Midbrain (tissue), 1 donor: ENCODE measurements at places on chromosomes 2 and 18.

- peak; percentile 41 for DNase-seq
Observed at GRCh38 chr2:159211447-159212396, 74.8 kb downstream of the WDSUB1 start.

DNA sequence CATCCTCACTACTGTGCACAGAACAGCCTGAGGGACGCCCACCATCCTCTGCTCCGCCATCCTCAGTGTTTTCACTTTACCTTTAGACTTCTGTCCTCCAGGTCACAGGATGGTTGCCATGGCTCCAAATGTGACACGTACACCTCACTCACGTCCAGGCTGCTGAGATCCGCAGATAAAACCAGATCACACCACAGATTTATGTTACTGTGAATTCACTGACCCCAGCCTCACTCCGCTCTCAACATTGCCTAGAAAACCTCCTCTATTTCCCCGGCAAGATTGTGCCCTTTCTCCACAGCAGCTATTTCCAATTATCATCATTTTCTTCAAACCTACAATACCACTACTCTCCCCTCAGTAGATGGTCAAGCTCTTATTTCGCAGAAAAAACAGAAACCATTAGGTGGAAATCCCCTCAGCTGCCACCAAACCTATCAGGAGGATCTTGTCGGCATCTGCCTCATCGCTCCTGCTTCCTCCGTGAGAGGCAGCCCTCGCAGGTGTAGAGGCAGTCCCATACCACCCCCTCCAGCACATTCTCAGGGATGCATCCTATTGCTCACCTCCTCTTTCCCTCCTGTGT lies 49.8 kb upstream of the SLC1A4 start:
- no peak for DNase-seq

- DNase-seq: no peak
Observed at GRCh38 chr18:67280486-67281242, 235.9 kb downstream of the DSEL start.

GRCh38 chr18:10562773-10563160 lies 36.9 kb downstream of the NAPG start:
- DNase-seq: no peak

GRCh38 chr2:121356058-121356640 lies 71.1 kb upstream of the TFCP2L1 start:
- peak; percentile 73 for DNase-seq

DNA sequence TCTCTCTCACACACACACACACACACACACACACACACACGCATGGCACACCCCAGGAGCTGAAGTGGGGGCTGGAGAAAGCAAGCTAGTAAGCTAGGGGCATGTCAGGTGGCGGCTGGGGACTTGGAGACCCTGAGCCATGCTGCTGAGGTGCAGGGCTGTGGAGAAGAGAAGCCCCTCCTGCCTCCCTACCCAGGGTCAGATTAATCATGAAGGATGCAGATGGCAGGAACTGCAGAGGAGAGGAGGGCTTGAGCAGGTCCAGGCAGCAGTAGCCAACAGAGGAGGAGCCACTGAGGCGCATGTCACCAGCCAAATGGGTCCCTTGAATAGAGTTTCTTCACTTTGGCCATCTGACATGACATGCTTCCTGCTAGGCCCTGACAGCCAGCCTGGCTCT lies 9.6 kb downstream of the EDAR start:
- DNase-seq: no peak

- DNase-seq: no peak
Observed at GRCh38 chr2:5736886-5737285, 44.7 kb downstream of the SOX11 start.

- no peak for DNase-seq
Observed at GRCh38 chr2:220572385-220572784, 945.0 kb downstream of the SLC4A3 start.

DNA sequence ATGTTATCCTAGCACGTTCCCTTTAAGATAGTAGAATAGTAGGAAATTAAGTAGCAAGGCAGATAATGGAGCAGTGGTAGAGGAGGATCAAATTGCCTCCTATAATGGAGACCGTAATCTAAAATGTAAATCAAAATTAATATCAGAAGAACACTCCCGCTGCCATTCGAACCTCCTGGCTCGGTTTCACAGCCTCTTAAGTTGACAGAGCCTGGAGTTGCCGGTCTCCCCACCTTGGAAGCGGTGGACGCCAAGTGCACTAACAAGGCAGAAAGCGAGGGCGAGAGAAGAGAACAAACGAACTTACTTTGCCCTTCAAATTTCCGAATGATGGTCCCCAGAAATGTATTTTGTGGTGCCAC lies 450 bp downstream of the KCNH7 start:
- DNase-seq: no peak

- no peak for DNase-seq
Observed at GRCh38 chr2:226362980-226363379, 436.6 kb downstream of the IRS1 start.

GRCh38 chr2:160271171-160272086 lies 71.4 kb upstream of the ITGB6 start:
- DNase-seq: no peak

DNA sequence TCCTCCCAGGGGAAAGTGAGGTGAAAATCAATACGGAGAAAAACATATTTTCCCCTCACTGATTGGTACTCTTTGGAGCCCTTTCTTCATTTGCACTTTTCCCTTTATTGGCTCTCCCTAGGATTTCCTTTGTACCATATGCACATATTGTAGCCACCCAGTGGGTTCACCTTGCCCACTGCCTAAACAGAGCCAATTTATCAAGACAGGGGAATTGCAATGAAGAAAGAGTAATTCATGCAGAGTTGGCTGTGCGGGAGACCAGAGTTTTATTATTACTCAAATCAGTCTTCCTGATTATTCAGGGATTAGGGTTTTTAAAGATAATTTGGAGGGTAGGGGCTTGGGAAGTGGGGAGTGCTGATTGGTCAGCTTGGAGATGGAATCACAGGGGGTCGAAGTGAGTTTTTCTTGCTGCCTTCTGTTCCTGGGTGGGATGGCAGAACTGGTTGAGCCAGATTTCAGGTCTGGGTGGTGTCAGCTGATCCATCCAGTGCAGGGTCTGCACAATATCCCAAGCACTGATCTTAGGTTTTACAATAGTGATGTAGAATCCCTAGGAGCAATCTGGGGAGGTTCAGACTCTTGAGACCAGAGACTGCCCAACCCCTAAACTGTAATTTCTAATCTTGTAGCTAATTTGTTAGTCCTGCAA lies 15.1 kb upstream of the KCNE4 start:
- DNase-seq: no peak

DNA sequence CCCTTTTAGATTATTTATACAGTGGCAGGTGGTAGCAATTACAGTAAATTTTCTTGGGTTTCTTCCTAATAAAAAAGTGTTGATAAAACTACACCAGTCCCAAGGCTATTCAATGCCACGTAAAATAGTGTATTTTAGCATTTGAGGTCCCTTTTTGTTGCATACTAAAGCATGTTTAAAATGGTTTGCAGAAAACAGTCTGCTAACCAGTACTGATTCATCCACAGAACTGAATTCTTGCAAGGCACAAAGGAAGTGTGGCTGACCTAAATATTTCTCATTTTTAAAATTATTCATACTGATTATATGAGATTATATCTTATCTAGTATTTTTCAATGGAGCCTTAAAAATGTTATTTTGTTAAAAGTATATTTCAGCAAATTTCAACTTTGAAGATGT lies 98.1 kb downstream of the SMAD2 start:
- no peak for DNase-seq

DNA sequence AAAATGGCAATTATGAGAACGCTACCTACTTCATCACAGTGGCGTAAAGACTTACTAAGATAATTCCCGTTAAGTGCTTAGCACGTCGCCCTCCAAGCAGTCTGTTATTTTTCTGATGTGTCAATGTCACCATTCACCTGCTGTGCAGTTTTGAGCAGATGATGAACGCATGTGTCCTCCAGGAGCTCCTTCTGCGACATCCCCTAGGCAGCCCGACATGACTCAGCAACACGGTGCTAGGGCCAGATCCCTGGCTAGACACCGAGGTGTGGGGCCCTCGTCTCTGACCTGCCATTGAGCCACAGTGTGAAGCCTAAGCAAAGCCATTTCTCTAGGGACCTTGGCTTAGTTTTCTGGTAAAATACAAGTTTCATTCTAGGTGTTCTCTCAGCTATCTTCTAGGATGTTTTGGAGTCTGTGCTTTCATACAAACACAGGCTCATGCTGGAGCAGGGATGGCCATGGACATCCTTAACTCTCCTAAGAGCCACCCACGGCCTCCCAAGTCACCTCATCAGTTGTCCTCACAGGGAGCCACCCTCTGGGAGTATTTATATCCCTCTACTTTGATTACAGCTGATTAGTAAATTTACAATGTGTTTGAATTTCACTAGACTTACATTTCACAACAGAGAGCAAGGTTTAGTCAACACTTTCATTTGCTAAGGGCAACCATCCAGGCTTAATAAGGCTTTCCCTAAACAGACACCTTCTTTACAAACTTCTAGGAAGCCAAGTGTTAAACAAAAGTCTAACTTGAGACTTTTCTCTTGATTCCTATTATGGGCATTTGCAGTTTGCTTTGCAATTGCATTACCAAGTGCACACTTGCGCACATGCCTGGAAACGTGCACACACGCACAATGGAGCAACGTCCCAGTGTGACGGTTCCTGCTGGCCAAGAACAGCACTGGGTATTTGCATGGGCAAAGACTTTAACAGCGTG lies 376.8 kb upstream of the ID2 start:
- no peak for DNase-seq

- DNase-seq: no peak
Observed at GRCh38 chr2:100453853-100454252, 16.4 kb upstream of the NMS start.

DNA sequence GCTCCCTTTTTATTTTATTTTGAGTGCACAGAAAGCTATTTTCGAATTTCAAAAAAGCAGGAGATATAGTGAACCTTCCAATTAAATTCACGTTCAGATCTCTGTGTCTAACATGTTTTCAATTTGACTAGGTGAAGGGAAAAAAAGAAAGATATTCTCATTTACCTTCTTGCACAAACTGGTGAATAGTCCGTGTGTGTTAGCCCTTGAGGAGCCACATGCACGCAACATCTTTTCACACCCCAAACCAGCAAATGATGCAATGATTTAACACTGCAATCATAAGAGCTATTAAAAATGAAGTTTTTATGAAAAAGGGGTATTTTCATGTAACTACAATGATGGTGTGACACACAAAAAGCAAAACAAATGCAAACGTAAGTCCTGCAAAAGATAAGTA lies 109.8 kb downstream of the CPO start:
- no peak for DNase-seq

DNA sequence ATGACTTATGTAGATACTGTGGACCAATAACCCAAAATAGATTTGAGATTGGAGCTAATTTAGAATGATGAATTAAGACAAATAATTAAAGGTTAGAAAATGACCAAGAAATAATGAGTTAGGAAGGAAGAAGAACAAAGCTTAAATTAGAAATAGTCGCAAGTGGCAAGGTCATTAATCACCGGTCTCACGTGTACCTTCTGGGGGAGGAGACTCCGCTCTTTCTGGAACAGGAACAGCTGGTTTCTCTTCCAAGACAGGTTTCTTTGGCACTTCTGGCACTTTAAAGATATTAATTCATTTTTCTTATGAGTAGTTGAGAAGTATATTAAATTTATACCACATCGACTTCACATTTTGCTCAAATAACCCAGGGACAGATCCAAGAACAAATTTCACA lies 156.7 kb downstream of the TTN start:
- DNase-seq: no peak

DNA sequence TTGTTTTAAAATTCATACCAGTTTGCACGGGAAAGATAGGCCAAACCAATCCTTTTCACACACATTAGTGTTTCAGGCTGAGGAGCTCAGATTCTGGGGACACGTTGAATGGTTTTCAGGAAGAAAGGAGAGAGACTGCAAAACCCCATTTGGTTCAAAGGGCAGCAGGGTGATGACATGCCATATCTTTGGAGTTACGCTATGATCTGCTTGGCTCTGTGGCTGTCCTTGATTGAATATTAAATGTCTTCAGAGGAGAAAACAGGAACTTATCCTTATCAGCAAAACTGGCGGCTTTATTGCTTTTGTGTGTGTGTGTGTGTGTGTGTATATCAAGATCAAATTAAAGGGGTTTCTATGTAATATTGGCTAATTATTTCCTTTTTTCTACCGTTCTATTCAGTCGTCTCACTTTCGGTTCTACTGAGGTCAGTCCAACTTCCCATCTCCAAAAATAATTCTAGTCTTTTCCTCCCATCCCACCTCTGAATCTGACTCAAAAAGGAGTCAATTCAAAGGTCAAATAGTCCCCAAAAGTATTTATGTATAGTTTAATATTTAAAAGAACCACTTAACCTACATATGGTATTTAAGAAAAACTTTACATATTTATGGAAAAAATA lies 292.9 kb upstream of the CCDC68 start:
- no peak for DNase-seq

- no peak for DNase-seq
Observed at GRCh38 chr2:64678771-64679590, 25.3 kb upstream of the SERTAD2 start.

- no peak for DNase-seq
Observed at GRCh38 chr2:213001297-213001910, 150.0 kb downstream of the IKZF2 start.

DNA sequence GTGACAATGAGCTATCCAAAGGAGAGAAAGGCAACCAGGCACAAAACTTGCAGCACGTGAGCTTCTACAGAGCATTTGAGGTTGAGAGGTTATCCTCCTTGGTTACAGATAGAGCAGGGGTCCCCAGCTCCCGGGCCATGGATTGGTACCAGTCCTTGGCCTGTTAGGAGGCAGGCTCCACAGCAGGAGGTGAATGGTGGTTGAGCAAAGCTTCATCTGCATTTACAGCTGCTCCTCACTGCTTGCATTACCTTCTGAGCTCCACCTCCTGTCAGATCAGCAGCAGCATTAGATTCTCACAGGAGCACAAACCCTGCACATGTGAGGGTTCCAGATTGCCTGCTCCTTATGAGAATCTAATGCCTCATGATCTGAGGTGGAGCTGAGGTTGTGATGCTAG lies 57.8 kb upstream of the ST8SIA3 start:
- no peak for DNase-seq

DNA sequence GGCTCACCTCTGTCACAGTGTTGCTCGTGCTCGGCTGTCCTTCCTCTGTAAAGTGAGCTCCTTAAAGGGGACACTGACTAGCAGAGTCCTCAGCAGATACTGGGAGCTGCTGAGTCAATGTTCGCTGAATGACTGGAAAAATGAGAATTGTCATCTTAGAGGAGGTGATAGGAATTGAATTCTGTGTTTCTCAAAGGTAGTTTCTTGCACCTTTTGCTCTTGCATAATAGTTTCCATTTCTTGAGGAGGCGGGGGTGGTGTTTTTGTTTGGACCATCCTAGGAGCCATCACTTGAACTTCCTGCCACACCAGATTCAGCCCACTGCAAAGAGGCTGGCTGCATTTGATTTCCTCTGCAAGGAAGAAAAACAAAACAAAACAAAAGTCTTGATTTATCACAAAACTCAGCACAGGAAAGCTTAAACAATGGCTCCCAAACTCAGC lies 11.4 kb upstream of the RFX8 start:
- DNase-seq: no peak

GRCh38 chr2:101983928-101984327 lies 7.8 kb upstream of the IL1R2 start:
- peak; percentile 12 for DNase-seq
